Activated CD4-positive, alpha-beta T cell treated with anti-CD3 and anti-CD28 coated beads, Interleukin-10, Interleukin-2, amounts not matched to agents 100 ng/mL and 50 ng/mL, durations not matched to agents 16 hours and 8 hours (primary cell): ENCODE measurements at places on chromosomes 11 and 22.

- no peak for DNase-seq
These were observed 333.3 kb downstream of the FAT3 start for GRCh38 chr11:92557879-92558278.

- DNase-seq, result no peak
These were observed 874.5 kb downstream of the BRD1 start for GRCh38 chr22:48953103-48953720.

- DNase-seq, result no peak
These were observed 88.2 kb upstream of the DDI1 start for GRCh38 chr11:103948187-103948763.

DNA sequence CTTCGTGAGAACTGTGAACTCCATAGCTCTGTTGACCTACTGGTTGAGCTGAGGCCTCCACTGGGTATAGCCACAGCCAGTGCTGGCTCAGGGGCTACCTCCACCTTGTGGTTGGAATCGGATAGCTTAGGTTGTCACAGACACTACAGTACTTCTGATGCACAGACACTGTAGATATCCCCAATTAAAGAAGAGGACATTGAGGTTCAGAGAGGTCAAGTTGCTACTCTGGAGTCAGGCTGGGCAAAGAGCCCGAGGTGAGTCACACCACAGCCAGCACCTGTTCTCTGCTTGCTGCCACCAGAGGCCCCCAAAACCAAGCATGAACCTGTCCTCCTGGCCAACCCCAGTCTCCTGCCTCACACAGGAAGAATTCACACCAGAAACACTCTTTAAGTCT is 5.4 kb downstream of the UFD1 start:
- no peak for DNase-seq

DNA sequence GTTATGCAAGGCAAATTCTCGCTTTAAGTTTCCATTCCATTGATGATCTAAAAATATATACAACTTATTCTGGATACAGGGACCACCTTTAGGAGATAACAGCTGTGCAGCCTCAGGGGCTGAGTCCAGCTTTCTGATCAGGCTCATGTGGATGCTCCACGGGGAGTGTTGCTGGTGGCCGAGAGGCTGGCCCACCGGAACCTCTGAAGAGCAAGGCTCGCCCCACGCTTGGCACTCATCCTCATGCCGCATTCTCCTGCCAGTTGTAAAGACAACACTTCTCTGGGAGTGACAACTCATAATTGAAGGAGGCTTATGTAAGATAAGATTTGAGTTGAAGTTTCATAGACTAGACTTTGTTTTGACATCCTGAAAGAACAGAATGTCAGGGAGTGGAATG is 123.5 kb downstream of the MPPED1 start:
- no peak for DNase-seq

- DNase-seq, result no peak
These were observed 40.2 kb downstream of the TSPAN18 start for GRCh38 chr11:44766972-44767278.

- DNase-seq, result peak; percentile 11
These were observed 19.4 kb downstream of the HTR3A start for GRCh38 chr11:113994077-113994954.

DNA sequence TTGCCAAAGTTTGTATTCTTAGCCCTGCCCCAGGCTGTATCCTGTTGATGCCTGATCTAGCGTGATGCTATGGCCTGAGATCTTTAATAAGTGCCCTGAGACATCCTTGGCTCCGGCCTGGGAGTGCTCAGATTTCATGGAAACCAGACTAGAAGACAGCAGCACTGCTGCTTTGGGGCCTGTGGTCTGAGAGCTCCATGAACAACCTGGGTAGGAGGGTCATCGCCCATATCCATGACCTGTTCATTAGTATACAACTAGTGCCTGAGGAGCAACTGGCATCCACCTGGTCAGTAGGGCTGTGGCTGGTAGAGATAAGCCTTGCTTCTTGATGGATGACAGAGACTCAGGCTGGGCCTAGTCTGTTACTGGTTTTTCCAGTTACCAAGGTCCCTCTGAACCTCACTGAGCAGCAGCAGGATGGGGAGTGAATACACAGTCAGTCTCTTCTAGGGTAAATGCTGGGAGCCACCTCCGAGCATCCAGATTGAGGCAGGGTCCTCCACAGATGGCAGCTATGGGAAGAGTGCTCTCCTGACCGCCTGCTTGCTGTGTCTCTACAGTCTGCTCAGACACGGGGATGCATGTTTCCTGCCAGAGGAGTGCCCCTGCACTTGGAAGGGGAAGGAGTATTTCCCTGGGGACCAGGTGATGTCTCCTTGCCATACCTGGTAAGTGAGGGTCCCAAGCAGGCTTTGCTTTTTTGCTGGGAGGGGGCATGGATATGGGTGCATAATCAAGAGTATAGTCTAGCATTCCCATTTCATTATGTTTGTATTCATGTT is 39.0 kb downstream of the OTOG start:
- no peak for DNase-seq
